Activated CD8-positive, alpha-beta T cell treated with anti-CD3 and anti-CD28 coated beads for 36 hours (primary cell): ENCODE measurements at places on chromosomes 1 and 21. TPM values are rescaled to one million over a fixed set of nuclear protein-coding genes. Genes with fewer than 3 reads are reported as not detected.

- H3K27ac ChIP-seq: no peak overlapping the region
- no peaks in the 10 kb centered on the region for H3K4me1 ChIP-seq
- H3K4me3 ChIP-seq: no peak overlapping the region
- no peak for DNase-seq
- H3K27me3 ChIP-seq: no peaks in the 10 kb centered on the region
These were observed 35.4 kb downstream of the VANGL1 start for GRCh38 chr1:115677182-115677555.

The TSPEAR gene
- not detected for total RNA-seq

- no peaks in the 10 kb centered on the region for H3K36me3 ChIP-seq
- no peak overlapping the region for H3K4me3 ChIP-seq
- H3K27me3 ChIP-seq: peaks cover 6% of the 10 kb centered on the region
- H3K4me1 ChIP-seq: no peaks in the 10 kb centered on the region
These were observed 103.6 kb downstream of the RYR2 start for GRCh38 chr1:237145379-237146135.

GRCh38 chr1:109470245-109470644 is 3.9 kb downstream of the SYPL2 start:
- no peak for DNase-seq
- H3K27me3 ChIP-seq: peaks cover 46% of the 10 kb centered on the region
- H3K4me3 ChIP-seq: no peak overlapping the region
- peaks cover 2% of the 10 kb centered on the region for H3K4me1 ChIP-seq

DNA sequence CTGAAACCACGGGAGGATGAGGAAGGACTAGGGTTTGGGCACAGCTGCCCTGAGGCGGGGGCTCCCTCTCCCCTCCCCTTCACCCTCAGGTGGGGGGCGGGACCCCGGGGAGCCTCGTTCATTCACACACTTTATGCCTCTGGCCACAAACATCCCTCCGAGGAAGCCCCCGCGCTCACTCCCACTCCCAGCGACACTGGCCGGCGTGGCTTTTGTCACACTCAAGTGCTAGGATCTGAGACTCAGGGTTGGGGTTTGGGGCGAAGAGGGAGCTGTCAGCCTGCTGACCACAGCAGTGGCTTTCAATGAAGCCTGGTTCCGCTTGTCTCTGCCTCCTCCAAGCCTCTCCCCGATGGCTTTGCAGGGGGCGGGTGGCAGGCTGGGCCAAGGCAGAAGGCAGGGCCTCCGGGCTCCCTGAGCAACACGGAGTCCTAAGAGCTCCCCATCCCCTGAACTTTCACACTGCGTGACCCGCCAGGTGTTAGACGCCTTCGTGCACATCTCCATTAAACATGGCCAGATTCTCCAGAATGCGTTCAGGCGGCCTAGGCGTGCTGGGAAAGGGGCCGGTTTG is 178.1 kb downstream of the NPHP4 start:
- peaks cover 11% of the 10 kb centered on the region for H3K27me3 ChIP-seq
- no peak overlapping the region for H3K4me3 ChIP-seq
- H3K36me3 ChIP-seq: no peaks in the 10 kb centered on the region
- no peak overlapping the region for H3K27ac ChIP-seq
- no peaks in the 10 kb centered on the region for H3K4me1 ChIP-seq

The FAM72C gene
- 21.4 TPM for total RNA-seq

The MSH4 gene
- total RNA-seq: 0.32 TPM

GRCh38 chr1:228071839-228072657 is 10.5 kb upstream of the ARF1 start:
- no peak overlapping the region for H3K27ac ChIP-seq
- H3K4me3 ChIP-seq: no peak overlapping the region
- no peaks in the 10 kb centered on the region for H3K4me1 ChIP-seq
- H3K36me3 ChIP-seq: no peaks in the 10 kb centered on the region

The TMEM52 gene
- 2.2 TPM for total RNA-seq

The CD52 gene
- total RNA-seq: 344 TPM

The HSPB7 gene
- not detected for total RNA-seq

The NTMT2 gene
- total RNA-seq: not detected

GRCh38 chr21:42652527-42653230 is 742 bp upstream of the PDE9A start:
- H3K27me3 ChIP-seq: no peaks in the 10 kb centered on the region
- peak overlapping the region; percentile 69 for H3K4me3 ChIP-seq
- no peak overlapping the region for H3K27ac ChIP-seq
- no peaks in the 10 kb centered on the region for H3K36me3 ChIP-seq
- H3K4me1 ChIP-seq: peaks cover 17% of the 10 kb centered on the region

DNA sequence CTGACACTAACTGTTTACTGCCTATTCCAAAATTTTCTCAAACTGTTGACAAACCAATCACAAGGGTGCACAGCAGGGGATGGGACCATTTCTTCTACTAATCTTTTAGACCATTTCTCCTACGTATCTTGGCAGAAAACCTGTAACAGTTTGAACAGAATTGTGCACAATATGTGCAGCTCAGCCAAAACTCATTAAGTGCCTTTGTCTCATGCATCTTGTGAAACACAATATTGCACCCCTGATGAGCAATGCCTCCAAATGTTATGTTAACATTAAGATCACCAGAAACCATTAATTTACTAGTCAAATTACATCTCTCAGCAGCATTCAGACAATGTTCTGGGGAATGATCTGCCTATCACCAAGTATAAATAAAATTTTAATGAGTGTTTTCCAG is 247.5 kb downstream of the NRIP1 start:
- no peak overlapping the region for H3K27ac ChIP-seq
- DNase-seq: no peak
- H3K4me3 ChIP-seq: no peak overlapping the region
- no peaks in the 10 kb centered on the region for H3K27me3 ChIP-seq
- peaks cover 2% of the 10 kb centered on the region for H3K4me1 ChIP-seq
- H3K36me3 ChIP-seq: no peaks in the 10 kb centered on the region

The FCRL5 gene
- total RNA-seq: 0.05 TPM

The DYNLT5 gene
- not detected for total RNA-seq

DNA sequence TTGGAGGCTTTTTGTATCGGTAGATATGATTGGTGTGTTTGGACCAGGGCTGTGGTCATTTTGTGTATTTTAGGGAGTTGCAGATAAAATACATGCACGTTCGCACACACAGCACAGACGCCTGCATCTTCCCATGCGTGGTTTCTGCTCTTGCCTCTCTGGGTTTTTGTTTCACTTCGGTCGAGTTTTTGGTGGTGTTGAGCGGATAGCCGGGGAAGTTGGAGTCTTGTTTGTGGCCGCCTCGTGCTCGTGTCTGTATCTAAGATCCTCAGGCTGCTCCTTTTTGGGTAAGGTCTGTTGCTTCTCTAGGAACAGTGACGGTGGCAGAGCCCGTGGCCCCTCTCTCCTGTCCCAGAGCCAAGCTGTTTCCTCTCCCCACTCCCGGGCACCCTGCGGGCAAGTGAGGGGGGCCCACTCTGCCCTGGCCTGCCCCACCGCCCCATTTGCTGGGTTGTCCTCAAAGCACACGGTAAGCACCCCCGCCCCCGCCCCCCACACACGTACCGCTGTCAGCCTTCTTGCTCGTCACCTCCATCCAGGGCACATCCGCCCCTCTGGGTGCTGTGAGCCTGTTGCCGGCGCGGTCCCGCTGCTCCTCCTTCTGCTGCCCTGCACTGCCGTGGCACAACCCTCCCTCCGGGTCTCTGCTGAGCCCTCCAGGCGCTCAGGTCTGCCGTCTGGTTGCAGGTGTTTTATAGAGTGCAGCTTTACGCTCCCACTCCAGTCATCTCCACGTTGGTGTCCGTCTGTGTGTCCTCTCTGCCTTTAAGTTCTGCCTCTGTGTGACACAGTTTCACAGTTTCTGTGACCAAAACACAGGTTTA is 51.9 kb downstream of the AGPAT3 start:
- H3K27ac ChIP-seq: peak overlapping the region; percentile 82
- peaks cover 51% of the 10 kb centered on the region for H3K4me1 ChIP-seq
- DNase-seq: peak; percentile 82
- H3K4me3 ChIP-seq: peak overlapping the region; percentile 79

GRCh38 chr1:181089017-181089675 is 646 bp downstream of the IER5 start:
- H3K27me3 ChIP-seq: no peaks in the 10 kb centered on the region
- peak overlapping the region; percentile 100 for H3K4me3 ChIP-seq
- H3K27ac ChIP-seq: peak overlapping the region; percentile 100
- DNase-seq: peak; percentile 43
- peaks cover 41% of the 10 kb centered on the region for H3K4me1 ChIP-seq

- no peak overlapping the region for H3K4me3 ChIP-seq
- no peaks in the 10 kb centered on the region for H3K4me1 ChIP-seq
- no peak for DNase-seq
- peaks cover 7% of the 10 kb centered on the region for H3K27me3 ChIP-seq
- no peak overlapping the region for H3K27ac ChIP-seq
These were observed 7.5 kb downstream of the NGF start for GRCh38 chr1:115330480-115331013.

The B3GALT5 gene
- not detected for total RNA-seq

DNA sequence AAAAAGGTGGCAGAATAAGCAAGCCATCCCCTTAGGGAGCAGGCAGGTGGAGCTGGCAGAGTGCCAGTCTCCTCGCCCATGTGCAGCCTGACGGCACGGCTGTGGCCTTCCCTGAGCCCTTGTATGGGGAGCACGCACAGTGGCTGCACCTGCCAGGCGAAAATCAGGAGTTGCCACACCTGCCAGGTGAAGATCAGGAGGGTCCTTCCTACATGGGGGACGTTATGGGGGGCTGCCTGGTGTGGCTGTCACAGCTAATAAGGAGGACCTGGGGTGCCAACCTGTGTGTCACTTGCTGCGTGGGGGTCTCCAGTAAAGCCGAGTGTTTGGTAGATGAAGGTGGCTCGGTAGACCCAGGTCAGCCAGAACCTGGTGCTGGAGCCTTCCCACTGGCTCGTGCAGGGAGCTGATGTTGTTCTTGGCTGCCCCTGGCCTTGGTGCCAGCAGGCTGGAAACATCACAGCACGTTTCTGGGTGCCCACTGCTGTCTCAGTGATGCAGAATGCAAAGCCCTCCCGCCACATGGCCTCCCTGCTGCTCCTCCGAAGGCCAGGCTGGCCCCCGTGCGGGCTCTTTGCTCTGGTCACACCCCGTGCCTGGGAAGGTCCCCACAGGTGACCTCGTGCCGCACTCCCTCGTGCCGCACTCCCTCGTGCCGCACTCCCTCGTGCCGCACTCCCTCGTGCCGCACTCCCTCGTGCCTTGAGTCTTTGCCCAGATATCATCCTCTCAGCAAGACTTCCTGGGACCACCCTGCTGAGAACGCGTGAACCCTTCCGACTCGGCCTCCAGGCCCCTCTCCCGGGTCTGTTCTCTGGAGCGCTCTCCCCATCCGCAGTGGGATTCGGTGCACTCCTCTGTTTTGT is 55.4 kb downstream of the SLC37A1 start:
- no peak for DNase-seq
- no peak overlapping the region for H3K4me3 ChIP-seq
- H3K27me3 ChIP-seq: no peaks in the 10 kb centered on the region
- H3K36me3 ChIP-seq: peaks cover 6% of the 10 kb centered on the region
- no peak overlapping the region for H3K27ac ChIP-seq

- no peak overlapping the region for H3K4me3 ChIP-seq
- no peak overlapping the region for H3K27ac ChIP-seq
- H3K27me3 ChIP-seq: peaks cover 1% of the 10 kb centered on the region
- H3K4me1 ChIP-seq: no peaks in the 10 kb centered on the region
- H3K36me3 ChIP-seq: no peaks in the 10 kb centered on the region
These were observed 74.9 kb upstream of the F3 start for GRCh38 chr1:94616506-94616905.

- H3K4me1 ChIP-seq: no peaks in the 10 kb centered on the region
- H3K27ac ChIP-seq: no peak overlapping the region
- no peaks in the 10 kb centered on the region for H3K36me3 ChIP-seq
- H3K4me3 ChIP-seq: no peak overlapping the region
These were observed 9.1 kb upstream of the PADI2 start for GRCh38 chr1:17128361-17128760.

DNA sequence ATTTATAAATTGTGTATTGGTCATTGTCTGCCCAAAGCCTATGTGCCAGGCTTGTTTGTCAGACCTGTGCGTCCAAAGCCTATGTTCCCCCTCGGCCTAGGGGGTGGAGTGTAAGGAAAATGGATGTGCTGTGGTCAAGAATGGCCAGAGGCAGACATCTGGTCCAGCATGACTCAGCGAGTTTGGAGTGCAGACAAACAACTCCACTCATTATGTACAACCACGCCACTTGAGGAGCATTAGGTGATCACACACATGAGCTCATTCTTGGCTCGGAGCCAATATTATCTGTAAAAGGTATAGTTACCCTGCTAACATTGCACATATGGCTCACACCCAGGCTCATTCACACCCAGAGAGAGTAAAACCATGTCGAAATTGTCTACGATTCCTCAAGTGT is 1047.6 kb upstream of the ADGRL4 start:
- H3K4me1 ChIP-seq: no peaks in the 10 kb centered on the region
- DNase-seq: no peak
- no peak overlapping the region for H3K27ac ChIP-seq
- no peaks in the 10 kb centered on the region for H3K36me3 ChIP-seq
- no peaks in the 10 kb centered on the region for H3K27me3 ChIP-seq
- no peak overlapping the region for H3K4me3 ChIP-seq

The CELSR2 gene
- 3.1 TPM for total RNA-seq

GRCh38 chr1:47443530-47444296 is 5.9 kb downstream of the FOXD2 start:
- H3K36me3 ChIP-seq: no peaks in the 10 kb centered on the region
- DNase-seq: no peak
- peaks cover 55% of the 10 kb centered on the region for H3K27me3 ChIP-seq
- peaks cover 18% of the 10 kb centered on the region for H3K4me1 ChIP-seq

The HSD3B2 gene
- total RNA-seq: not detected

DNA sequence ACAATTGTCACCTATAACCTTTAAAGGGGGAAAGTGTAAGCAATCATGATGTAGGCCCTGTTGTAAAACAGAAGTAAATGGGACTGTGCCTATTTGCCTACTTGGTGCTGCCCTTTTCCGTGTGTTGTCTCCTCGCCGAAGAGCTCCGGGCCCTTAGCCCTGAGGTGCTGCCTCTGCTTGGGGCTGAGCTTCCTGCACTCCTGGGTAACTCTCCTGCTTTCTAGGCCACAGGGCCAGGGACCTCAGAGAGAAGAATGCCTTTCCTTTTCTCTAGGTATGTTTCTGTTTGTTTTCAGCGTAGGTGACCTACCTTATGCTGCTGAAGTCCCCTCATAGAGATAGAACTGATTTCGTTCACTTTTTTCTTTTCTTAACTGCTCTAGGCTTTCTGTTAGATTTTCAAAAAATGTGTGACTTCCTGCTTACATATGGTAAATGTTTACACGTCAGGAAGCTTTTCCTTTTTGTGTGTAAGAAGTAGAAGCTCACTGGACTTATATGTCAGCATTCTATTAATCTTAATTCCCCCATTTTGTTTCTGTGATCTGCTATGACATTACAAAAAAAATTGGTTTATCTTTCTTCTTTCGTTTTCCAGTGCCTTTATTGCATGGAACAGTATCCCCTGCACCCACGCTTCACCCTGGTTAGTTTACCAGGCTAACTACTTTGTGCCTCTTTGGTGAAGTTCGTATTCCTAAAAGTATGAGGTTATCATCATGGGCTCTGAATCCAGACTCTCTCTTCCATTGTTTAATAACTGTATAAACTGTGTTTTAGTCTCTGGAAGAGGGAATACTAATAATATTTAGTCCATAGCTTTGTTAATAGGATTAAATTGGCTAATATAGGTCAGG is 61.7 kb downstream of the ITSN1 start:
- H3K27ac ChIP-seq: peak overlapping the region; percentile 78
- H3K4me3 ChIP-seq: no peak overlapping the region
- H3K36me3 ChIP-seq: peaks cover 2% of the 10 kb centered on the region
- peaks cover 4% of the 10 kb centered on the region for H3K4me1 ChIP-seq
- DNase-seq: no peak
- no peaks in the 10 kb centered on the region for H3K27me3 ChIP-seq

GRCh38 chr1:23496490-23497181 is 12.7 kb upstream of the ASAP3 start:
- H3K27ac ChIP-seq: no peak overlapping the region
- H3K27me3 ChIP-seq: no peaks in the 10 kb centered on the region
- no peak overlapping the region for H3K4me3 ChIP-seq
- DNase-seq: no peak
- H3K4me1 ChIP-seq: no peaks in the 10 kb centered on the region
